ENCODE measurements at places on chromosomes 12 and 14. TPM values are rescaled to one million over a fixed set of nuclear protein-coding genes. Genes with fewer than 3 reads are reported as not detected.
A peak's percentile ranks its signal among the peaks of the same experiment; 100 is the strongest.

The LGALS3 gene
- 398 TPM for total RNA-seq

GRCh38 chr14:68939893-68940613 is 39.0 kb downstream of the ACTN1 start:
- H3K4me1 ChIP-seq, result peaks cover 100% of the 10 kb centered on the region
- H3K27ac ChIP-seq, result peak overlapping the region; percentile 98
- peak overlapping the region; percentile 9 for H3K4me3 ChIP-seq

DNA sequence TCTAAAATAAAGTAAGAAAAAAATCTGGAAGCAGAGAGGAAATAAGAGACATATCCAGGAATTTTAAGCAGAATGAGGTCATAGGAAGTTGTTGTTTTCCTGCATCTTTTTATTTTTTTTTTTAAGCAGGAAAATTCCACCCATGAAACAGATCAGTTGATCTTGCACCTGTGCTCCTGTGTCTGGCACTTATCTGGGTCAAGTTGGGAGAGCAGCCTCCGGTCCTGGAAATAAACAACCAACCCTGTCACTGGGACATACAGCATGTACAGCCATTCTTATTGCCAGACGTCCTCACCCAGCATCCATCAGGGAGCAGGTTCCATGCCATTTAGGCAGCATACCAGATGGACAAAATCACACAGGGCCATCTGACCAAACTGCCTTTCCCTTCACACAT is 266.0 kb upstream of the BTG1 start:
- H3K27me3 ChIP-seq, result no peaks in the 10 kb centered on the region
- H3K27ac ChIP-seq, result no peak overlapping the region
- H3K4me3 ChIP-seq, result no peak overlapping the region
- DNase-seq, result no peak

The RND1 gene
- not detected for total RNA-seq

DNA sequence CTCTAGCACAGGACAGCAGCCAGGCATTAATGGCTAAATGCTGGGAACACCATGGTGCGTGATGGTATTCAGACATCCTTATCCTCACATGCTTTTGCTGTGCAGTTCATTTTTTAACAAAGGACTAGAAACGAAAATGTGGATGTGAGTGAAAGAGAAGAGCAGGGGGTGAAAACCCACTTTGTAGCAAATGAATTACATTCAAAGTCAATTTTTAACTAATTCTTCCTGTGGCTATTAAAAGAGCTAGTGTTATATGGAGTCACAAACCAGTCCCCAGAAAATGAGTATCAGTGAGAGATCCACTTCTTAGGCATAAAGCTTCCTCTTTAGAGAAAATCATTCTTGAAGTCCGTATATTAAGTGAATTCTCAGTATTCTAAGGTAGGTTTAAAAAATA is 592.0 kb upstream of the LMO3 start:
- no peak for DNase-seq
- no peaks in the 10 kb centered on the region for H3K4me1 ChIP-seq
- no peaks in the 10 kb centered on the region for H3K27me3 ChIP-seq
- H3K4me3 ChIP-seq, result no peak overlapping the region
- H3K27ac ChIP-seq, result no peak overlapping the region
- H3K36me3 ChIP-seq, result no peaks in the 10 kb centered on the region

GRCh38 chr12:108800591-108800990 is 56.8 kb downstream of the SSH1 start:
- H3K27me3 ChIP-seq, result no peaks in the 10 kb centered on the region
- no peak for DNase-seq
- H3K27ac ChIP-seq, result peak overlapping the region; percentile 90
- peaks cover 64% of the 10 kb centered on the region for H3K4me1 ChIP-seq
- peaks cover 7% of the 10 kb centered on the region for H3K36me3 ChIP-seq
- H3K4me3 ChIP-seq, result no peak overlapping the region
